ENCODE measurements at places on chromosomes 6 and 20.
A peak's percentile ranks its signal among the peaks of the same experiment; 100 is the strongest.

DNA sequence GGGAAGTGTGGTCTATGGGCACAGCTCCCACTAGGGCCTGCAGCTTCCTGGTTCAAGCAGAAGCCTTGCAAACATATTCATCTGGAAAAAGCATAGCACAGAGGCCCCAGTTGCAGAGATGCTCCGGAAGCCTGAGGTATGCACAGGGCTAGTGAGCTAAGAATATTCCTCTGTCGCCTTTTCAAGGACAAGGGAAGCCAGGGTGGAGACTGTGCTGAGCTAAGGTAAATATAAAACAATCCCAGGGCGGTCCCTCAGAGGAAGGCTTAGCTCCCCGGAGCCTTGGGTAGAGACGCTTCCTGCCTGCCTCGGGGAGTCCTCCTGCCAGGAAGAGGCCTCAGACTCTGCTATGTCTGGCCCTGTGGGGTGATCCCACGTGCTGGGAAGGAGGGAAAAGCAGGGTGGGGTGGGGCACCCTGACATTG is 134.8 kb upstream of the FOXA2 start:
- DNase-seq = no peak

DNA sequence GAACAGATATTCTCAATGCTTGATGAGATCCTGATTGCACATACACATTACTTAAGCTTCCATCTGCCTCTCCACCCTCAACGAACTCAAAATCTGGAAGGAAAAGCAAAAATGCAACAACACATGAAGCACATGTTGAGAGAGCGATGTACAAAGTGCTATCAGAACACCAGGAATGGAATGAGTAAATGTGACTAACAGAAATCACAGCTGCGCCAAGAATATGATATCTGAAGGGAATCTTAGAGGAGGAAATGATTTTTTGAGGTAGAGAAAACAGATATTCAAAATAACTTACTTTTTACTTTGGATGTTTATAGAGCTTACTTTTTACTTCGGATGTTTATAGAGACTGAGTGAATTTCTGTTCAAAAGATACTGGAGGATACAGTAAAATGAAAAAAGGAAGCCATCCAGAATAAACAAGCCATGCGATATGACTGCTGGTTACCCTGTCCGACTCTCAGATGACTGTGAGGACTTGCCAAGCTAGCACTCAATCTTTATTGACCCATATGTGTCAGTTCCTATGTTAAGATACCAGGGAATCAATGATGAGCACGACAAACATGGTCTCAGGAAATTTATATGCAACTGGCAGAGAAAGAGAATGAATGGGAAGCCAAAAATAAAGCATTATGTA is 102.0 kb downstream of the SMLR1 start:
- peak; percentile 60 for DNase-seq

DNA sequence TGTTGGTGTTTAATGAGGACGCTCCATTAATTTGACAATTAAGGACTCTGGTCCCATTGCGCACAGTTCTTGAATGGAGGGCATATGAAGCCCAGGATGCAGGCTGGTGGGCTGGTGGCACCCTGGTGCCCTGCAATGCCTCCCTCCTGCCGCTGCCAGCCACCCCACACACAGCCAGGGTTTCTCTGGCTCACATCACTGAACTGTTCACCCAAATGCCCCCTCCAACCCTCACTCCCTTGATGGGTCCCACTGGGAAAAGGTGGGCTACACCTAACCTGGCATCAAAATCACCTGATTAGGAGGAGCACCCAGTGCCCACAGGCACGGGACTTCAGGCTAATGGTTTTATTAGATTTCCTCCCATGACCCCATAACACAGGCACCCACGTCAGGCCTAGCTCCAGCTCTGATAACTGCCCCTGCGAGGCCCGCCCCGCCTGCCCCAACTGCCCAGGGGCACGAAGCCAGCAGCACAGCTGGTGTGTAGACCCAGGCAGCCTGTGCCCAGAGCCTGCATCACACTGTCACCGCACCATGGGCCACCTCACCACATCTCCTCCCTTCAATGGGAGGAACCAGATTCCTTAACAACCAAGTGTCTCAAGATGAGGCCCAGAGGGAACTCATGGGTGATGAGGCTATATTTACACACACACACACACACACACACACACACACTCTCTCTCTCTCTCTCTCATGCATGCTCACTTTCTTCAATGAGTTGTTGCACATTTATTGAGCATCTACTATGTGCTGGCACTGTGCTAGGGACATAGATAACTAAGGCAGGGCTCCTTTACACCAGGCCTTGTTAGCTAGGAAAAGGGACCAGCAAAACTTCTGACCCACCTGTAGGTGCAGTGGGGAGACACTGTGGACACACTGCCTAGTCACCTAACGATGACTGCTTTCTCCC is 107.3 kb downstream of the NOL4L start:
- DNase-seq = no peak

DNA sequence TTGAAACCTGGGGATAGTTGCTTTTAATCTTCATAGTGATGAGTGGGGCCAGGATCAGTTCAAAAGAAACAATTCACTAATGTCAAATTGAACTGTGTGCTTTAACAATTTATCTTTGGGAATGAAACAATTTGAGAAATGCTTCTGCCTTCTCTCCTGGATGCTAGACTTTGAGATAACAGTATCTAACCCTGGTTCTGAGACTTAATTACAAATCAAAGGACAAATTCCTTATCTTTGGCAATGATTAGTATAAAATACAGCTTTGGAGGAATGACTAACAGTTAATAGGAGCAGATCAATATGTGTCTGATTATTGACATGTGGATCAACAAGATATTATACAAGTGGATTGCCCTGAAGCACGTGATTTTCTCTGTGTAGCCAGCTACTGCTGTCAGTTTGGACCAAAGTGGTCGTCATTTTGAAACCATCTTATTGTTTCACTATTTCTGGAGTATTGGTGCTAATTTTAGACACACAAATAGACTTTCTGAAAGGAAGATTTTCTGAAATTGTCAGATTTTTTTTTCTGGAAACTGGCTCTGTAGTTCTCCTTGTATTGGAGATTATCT is 6.2 kb upstream of the FLRT3 start:
- no peak for DNase-seq

DNA sequence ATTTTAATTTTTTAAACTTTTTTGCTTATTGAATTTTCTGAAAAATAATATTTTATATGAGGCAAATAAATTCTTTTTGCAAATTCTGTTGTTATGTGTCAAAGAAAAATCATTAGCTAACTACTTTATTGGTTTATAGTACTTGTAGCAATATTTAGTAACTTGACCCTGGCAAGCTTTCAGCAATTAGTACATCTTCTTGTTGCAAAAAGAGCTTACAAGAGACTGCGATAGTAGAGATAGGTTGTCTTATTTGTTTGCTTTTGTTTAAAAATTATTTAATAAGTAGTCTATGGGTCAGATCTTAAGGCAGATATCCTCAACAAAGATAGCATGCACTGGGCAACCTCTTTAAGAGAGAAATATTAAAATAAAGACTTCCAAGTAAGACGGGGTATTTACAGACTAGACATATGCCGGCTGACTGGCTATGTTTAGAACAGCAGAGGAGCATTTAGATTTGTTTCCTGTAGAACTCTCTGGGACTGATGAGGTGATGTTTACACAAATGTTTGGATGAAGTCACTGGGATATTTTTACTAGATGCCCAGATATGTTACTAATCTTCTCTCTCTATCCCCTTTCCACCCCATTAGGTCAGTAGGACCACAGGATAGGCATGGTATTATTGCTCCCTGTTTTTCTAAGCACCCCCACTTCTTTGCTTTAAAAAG is 25.0 kb downstream of the VGLL2 start:
- DNase-seq = no peak

DNA sequence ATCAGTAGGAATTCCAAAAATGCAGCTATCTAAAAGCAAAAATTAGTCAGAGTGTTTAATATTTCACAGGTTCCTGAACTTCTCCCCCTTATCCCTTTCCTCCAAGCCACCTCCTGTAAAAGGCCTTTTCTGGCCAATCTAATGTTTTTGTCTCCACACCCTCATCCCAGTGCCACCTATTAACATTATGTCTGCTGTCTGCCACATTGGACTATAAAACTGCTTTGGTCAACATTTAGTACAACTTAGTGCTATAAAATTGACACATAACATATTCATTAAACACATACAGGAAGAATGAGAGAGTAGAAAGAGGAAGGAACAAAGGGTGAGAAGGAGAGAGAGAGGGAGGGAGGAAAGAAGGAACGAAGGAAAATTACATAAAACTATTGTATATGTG is 47.7 kb downstream of the MMUT start:
- DNase-seq = no peak

GRCh38 chr20:52864916-52865605 is 107.1 kb upstream of the TSHZ2 start:
- DNase-seq = no peak

- DNase-seq = no peak
Observed at GRCh38 chr20:11060423-11061185, 386.8 kb upstream of the JAG1 start.

DNA sequence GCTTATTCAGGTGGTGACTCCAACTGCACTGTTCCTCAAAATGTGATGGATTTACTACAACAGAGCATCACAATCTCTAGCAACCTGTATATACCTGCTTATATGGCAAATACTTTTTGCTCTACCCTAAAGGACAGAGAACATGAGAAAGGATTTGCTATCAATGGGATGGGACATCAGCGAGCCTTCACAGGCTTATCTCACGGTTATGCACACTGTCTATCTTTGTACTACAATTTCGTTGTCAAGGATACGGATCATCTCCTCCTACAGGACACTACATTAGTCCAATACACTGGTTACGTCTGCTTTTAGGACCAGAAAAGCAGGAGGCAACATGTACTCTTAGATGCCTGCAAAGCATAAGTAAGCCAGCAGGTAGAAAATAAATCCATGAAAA is 34.2 kb downstream of the STX7 start:
- DNase-seq = no peak

DNA sequence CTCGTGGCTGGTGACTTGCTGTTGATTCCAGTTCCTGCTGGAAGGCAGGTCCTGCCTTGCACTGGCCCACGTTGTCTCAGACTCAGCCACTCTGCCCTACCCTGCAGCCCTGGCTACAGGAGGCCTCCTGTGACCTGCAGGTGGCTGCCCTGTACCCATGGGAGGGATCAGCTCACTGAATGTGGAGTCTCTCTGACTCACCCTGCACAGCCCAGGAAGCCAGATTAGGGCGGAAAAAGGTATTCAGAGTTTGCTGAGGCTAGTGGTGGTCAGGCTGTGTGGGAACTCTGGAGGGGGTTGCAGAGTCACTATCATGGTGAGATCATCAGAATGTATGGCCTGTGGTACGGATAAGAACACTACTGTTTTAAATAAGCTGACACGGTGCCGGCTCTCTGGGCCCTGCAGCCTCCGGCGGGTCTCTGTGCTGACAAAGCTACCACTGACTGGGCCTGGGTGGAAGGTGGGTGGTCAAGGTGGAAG is 24.7 kb upstream of the PYGB start:
- DNase-seq = peak; percentile 85

GRCh38 chr6:21173678-21174077 is 419.9 kb upstream of the SOX4 start:
- no peak for DNase-seq

- no peak for DNase-seq
Observed at GRCh38 chr6:111445861-111446267, 37.2 kb downstream of the REV3L start.

DNA sequence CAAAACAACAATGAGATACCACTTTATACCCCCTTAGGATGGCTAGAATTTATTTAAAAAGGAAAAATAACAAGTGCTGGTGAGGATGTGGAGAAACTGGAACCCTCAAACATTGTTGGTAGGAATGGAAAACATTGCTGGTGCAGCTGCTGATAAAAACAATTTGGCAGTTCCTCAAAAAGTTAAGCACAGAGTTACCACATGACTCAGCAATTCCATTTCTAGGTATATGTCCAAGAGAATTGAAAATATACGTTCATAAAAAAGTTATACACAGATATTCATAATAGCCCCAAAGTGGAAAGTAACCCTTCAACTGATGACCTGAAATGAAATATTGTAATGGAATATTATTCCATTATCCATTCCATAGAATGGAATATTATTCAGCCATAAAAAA is 55.0 kb downstream of the CD83 start:
- DNase-seq = no peak

DNA sequence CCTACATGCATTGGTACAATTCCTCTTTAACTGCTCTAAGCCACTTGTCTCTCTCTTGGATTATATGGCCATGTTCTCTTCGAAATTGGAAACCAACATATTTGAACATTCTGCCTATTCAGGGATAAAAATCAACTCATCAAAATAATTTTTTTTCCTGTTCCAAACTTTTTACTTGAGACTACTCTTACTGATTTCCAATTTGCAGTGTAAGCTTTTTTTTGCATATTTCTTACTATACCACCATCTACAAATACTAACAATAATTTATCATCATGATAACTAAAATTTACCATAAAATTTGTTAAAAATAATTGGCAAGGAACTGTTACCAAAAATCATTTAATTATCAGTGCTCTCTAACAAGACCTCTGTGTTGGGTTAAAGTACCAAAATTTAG is 6.9 kb upstream of the FAM162B start:
- no peak for DNase-seq

DNA sequence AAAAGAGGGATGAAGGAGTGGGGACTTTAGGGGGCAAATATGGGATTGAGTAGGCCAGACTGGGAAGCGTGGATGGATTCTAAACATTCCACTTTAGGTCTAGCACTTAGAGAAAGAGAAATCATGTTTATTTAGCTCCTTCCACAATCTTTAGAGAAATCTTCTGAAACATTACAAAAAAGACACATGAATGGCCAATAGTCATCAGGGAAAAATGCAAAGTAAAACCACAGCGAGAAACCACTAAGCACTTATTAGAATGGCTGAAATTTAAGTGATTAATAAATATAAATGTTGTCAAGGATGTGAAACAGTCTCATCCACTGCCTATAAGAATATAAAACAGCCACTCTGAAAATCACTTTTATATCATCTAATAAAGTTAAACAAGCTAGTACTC is 46.9 kb downstream of the HLA-A start:
- no peak for DNase-seq

GRCh38 chr6:128256095-128256494 is 264.3 kb downstream of the PTPRK start:
- no peak for DNase-seq

DNA sequence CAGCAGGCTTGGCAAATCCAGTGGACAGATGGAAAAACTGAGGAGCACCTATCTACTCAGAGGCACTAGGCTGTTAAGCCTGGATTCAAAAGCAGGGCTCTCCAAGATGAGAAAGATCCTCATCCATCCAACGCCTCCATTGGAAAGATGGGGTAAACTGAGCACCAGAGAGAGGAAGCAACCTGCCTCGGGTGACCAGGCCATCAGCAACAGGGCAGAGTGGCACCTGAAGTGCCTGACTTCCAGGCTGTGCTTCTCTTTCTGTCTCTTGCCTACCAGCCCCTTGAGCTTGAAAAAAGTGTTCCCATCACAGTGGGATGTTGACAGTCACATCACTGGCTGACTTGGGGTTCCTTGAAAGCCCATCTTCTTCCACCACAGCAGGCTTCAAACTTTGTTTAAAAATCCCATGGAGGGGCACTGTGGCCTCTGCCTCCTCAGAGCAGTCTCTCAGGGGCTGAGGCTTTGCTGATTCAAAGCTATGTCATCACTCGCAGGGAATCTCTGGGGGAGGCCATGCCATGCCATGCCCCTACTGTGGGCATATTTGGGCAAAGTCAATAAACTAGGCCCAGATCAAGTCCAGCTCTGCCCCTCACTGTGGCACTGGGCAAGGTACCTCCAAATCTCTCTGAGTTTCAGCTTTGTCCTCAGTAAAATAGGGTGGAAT is 44.8 kb upstream of the TGM2 start:
- no peak for DNase-seq

GRCh38 chr6:154792761-154793160 is 59.5 kb downstream of the SCAF8 start:
- DNase-seq = no peak

- no peak for DNase-seq
Observed at GRCh38 chr6:153625089-153625488, 414.0 kb upstream of the OPRM1 start.

GRCh38 chr6:142155895-142156757 is 9.1 kb downstream of the VTA1 start:
- peak; percentile 13 for DNase-seq

Data from AG08395 (cell line).